ENCODE measurements at places on chromosomes 4 and X.

DNA sequence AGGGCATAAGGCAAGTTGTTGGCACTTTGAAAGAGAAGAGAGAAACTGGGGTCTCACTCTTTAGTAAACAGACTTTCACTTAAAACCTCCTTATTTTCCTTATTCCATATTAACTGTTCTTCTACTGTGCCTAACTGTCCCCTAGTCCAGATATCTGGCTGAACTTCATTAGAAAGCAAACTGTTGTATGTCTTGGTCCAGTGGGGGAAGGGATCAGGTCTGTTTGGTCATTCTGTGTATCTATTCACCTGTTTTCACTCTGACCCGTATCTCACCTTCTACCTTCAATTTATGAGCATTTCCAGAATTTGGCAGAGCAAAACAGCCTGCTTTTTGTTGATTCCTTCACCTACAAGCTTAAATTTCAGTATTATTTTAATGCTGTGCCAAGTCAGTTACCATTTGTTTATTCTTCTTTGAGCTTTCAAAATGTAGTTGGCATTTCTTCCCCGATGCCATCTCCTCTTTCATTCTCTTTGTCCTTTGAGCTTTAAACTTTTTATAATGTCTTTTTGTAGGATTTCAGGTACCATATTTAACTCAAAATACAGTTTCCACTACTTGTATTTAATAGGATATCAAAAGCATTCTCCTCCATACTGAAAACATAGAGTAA, 188.6 kb upstream of the PPARGC1A start:
- no peak for DNase-seq

DNA sequence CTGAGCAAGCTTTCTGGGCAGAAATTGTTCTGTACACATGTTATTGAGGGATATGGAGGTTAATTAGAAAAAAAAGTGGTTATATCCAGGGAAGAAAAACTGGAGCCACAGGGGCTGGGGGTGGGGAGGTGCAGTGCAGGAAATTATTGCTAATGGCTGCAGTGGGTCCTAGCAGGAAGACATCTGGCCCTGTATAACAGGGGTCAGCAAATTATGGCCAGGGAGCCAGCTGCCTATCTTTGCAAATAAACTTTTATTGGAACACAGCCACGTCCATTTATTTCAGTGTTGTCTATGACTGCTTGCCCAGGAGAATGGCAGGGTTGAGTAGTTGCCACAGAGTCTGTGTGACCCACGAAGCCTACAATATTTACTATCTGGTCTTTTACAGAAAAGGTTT, 23.4 kb upstream of the PRPS2 start:
- DNase-seq, result no peak

DNA sequence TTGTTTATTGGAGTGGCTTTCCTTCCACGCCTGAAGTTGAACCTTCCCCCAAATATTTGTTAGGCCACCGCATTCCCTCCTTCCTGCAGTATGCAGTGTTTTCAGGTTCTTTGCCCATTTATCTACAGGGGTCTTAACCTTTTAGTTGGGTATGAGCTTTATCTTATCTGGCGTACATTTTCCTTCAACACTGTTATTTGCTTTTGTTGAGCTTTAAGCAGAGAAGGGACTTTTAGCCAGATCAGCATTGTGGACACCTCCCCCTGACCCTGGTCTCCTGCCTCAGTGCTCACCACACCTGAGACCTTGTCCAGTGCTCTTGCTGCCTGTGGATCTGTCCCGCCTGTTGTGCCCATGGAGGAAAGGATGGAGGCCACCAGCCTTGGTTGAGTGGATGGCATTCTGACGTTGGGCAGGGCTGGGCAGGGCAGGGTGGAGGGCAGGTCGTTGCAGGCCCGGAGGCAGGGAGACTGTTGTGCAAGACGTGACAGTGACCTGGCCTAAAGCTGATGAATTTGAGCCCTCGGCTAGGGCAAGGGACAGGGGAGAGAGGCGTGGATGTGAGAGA, 998 bp upstream of the DUSP9 start:
- no peak for DNase-seq

DNA sequence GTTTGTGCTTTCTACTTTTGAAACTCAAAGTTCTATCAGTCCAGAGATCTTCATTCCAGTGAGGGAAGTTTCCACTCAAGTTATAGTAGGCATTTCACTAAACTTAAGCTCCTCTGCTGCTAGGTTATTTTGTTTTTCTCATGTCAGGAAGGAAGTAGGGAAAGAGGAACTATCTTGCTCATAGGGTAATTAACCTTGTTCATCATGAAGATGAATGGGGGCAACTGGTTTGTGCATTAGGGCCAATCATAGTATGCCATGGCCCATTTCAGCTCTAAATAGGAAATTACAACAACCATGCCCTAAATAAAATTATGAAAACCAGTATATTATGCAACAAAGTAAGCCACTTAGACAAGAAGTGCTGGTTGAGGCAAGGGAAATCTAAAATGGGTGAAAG, 804.7 kb upstream of the NDST4 start:
- DNase-seq, result no peak

- DNase-seq, result no peak
Observed at GRCh38 chr4:39533541-39533940, 6.3 kb upstream of the UGDH start.

- no peak for DNase-seq
Observed at GRCh38 chrX:23478561-23478960, 143.9 kb downstream of the PTCHD1 start.

GRCh38 chr4:102868153-102868780, 525 bp upstream of the CISD2 start:
- DNase-seq, result no peak

- no peak for DNase-seq
Observed at GRCh38 chr4:185343726-185344581, 51.8 kb downstream of the LRP2BP start.

DNA sequence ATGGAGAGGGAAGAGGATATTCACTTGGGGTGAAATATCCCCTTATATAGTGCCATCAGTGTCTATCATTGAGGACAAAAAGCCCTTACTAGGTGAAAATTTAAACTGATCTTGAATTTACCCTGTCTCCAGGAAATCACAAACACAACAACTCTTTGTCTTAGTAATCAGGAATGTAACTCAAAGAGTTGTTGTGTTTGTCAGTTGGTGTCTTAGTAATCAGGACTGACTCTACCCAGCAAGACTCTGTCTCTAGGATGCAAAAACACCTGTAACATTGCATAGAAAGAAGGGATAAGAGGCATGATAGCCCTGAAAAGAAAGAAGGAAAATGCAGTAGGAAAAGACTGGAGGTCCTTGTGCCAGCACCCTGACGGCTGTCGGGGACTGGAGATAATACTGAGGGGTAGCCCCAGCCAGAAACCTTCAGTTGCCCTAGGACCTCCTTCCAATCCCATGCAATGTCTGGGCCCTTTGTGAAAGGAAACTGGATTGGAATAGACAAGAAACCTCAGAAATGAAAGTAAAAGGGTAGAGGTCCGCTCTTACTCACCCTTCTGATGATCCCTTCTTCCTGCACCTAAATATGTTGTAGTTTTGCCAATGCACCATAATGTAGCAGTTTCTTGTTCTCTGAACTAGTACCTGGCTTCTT, 45.3 kb downstream of the HMGB2 start:
- no peak for DNase-seq

GRCh38 chrX:138128027-138128671, 562.2 kb downstream of the ZIC3 start:
- no peak for DNase-seq

Measured in kidney glomerular epithelial cell (primary cell).